RPMI8226 (cell line): ENCODE measurements at places on chromosomes 4 and X.

DNA sequence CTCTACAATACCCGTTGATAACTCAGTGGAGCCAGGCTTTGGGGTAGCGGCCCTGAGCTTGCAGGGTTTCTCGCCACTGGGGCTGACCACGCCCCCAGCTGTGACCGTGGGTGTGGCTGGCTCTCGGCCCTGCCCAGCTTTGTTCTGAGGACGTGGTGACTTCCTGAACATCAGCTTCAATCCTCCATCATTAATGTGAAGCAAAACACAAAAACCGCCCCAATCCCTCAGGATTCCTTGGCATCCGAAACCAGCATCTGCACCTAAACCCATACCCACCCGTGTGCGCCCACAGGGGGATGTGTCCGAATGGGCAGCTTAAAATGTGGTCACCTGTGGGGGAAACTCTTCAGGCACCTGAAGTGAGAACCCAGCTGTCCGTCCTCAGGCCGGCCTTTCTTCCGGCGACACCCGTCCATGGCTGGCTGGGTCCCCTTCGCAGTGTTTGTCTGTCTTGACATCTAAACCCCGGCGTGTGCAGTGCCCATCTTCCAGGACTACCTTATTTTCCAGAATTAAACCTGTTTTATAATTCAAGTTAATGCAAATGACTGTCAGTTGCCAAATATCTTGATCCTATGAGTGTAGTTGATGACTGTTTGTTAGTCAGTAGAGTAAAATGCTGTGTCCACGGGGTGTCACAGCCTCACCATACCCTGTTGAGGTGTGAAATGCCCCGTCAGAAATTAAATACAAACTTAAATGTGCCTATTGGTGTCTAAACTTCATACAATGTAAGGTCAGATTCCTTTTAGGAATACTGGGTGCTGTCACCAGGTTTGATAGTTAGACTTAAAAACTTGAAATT lies 27.3 kb downstream of the NELFA start:
- DNase-seq: no peak

DNA sequence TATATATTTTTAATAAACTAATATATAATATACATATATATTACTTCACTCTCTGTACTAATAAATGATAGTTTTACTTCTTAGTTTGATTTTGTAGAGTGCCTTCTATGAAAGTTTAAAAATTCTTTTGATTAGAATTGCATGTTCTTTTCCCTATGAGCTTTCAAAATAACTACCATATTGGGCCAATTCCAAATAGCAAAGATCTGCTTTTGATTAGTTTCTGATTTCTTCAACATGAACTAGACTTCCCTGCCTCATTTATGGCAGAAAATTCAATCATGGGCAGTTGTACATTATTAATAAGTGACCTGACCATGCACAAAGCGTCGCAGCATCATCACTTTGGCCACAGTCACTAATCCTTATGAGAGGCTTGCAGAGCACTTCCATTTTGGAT lies 48.9 kb upstream of the TEX13A start:
- DNase-seq: no peak

DNA sequence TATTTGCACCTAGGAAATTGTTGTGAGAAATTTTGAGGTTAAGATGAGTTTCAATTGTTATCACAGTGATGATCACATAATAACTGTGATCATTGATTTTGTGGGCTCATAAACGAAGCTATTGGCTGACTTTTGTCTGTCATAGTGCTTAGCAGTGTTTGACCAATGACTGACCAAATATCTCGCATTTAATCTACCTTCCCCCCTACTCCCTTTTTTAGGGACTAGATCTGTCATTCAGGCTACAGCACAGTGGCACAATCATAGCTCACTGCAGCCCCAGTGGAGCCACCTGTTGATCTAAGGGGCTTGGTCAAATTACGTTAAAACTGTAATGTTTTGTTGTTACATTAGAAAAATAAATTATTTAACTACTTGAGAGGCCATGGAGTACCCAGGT lies 1.5 kb downstream of the FUNDC2 start:
- peak; percentile 15 for DNase-seq

- no peak for DNase-seq
Measured at GRCh38 chr4:168844353-168845049, 165.6 kb downstream of the CBR4 start.

DNA sequence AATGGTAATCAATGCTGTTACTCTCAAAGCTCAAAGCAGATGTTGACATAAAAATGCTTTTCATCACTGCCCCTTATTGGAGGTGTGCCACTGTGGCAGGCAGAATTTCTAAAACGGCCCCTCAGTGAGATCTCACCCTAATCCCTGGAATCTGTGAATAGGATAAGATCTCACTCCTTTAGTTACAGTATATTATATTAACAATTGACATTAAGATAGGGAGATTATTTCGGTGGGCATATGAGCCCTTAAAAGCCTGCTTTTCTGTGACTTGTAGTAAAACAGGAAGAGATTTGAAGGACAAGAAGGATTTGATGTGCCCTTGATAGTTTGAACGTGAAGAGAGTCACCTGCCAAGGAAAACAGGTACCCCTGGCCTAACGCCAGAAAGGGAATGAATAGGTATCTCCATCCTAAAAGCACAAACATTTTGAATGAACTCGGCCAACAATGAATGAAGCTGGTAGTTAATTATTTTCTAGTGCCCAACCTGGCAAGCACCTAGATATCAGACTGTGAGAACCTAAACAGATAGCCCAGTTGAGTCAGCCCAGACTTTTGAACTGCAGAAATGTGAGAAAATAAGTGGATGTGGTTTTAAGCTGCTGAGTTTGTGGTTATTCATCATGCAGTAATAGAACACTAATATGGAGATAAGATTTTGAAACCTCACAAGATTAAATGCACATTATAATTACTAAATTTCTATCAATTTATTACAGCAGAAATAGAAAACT lies 881.6 kb downstream of the PCDH18 start:
- DNase-seq: no peak

GRCh38 chr4:81804849-81805248 lies 333.1 kb upstream of the RASGEF1B start:
- DNase-seq: no peak

DNA sequence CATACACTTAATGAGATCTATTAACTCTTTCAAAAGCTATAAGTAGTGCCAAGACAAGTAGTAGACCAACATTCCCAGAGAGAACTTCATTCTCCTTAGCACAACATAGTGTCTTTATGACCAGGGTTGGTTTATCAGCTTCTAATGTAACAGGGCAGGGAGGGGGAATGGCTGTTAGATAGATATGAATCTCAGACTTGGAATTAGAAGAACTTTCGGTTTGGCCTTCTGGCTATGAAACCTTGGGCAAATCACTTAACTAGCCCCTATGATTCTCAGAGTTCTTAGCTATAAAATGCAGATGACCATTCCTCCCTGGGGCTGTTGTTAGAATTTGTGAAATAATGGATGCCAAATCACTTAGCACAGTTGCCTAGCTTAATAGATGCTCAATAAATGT lies 132.2 kb downstream of the SLC10A7 start:
- no peak for DNase-seq

- no peak for DNase-seq
Measured at GRCh38 chrX:44400588-44400987, 57.1 kb upstream of the EFHC2 start.

DNA sequence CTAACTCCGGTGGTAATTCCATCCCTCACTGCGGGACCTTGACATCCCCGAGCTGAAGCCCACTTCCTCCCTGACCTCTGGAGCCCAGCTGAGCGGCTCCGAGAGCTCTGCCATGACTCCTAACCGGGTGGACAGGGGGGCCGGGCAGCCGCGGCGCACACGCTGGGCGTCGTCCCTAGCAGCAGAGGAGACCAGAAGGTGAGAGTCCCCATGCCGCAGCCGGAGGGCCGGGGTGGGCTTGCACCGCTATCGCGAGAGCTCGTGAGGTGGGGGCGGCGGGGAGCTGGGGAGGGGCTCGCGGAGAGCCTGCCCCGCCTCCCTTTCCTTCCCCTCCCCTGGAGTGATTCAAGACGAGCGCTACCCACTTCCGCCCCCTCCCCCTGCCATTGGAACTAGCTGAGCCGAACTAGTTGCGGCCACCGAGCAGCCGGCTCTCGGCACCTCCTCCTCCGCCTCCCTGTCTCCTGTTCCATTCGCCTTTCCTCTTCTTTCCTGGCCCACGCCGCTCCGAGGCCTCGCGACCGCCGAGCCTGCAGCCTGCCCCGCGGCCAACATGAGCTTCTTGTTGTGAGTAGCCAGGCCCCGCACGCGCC lies at the start of gene MOB1B:
MOB1B (plus strand) TSS at position 386 of the 593 bp plus-strand sequence; CDS start at position 554, 168 bp downstream.
- DNase-seq: peak; percentile 64

GRCh38 chrX:68901519-68901918 lies 72.7 kb downstream of the EFNB1 start:
- DNase-seq: no peak

DNA sequence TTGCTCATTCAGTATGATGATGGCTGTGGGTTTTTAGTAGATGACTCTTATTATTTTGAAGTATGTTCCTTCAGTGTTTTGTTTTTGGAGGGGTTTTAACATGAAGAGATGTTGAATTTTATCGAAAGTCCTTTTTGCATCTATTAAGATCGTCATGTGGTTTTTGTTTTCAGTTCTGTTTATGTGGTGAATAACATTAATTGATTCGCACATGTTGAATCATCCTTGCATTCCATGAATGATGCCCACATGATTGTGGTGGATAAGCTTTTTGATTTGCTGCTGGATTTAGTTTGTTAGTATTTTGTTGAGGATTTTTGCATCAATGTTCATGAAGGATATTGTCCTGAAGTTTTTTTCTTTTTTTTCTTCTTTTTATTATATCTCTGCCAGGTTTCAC lies 347.4 kb upstream of the EPHA5 start:
- no peak for DNase-seq

- peak; percentile 35 for DNase-seq
Measured at GRCh38 chrX:118802857-118803256, 20.8 kb upstream of the ZCCHC12 start.

DNA sequence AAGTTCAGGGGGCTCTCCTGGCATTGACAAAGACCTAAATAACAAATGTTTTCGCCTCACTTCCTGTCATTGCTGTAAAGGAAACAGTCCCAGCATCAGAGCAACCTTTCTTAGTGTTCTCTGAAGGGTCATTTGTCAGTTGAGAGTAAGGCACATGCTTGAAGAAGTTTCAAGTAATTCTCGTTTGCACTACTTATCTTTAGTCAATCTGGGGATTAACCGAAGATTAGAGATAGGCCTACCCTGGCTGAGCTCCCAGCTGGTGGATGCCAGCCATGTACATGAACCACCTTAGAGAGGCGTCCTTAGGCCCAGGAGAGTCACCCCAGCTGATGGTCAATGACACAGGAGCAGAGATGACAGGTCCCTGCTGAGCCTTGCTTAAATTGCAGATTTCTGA lies 189.9 kb upstream of the PGRMC2 start:
- no peak for DNase-seq

- no peak for DNase-seq
Measured at GRCh38 chr4:117817301-117817700, 217.0 kb upstream of the NDST3 start.

GRCh38 chrX:74613370-74614092 lies 893 bp downstream of the RLIM start:
- DNase-seq: peak; percentile 4

- DNase-seq: no peak
Measured at GRCh38 chr4:6610856-6611430, 29.5 kb upstream of the MRFAP1 start.

DNA sequence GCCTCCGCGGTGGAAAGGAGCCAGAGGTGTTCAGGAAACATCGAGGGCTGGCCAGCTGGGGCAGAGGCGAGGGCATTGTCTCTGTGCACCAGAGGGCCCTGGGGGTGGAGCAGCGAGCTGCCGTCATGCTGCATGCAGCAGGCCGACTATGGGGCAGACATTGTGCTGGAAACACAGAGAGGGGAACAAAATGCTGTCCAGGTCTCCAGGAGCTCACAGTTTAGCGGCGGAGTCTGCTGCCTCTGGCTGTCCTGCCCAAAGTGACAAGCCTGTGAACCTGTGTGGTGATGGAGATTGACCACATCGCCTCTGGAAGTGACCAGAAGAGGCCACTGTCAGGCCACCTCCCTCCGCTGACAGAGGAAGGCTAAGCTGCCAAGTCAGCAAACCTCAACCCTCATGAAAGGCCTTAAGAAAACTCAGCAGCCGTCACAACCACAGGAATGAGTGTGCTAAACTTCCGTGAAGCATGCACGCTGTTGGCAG lies 20.1 kb upstream of the SASH3 start:
- DNase-seq: peak; percentile 77

DNA sequence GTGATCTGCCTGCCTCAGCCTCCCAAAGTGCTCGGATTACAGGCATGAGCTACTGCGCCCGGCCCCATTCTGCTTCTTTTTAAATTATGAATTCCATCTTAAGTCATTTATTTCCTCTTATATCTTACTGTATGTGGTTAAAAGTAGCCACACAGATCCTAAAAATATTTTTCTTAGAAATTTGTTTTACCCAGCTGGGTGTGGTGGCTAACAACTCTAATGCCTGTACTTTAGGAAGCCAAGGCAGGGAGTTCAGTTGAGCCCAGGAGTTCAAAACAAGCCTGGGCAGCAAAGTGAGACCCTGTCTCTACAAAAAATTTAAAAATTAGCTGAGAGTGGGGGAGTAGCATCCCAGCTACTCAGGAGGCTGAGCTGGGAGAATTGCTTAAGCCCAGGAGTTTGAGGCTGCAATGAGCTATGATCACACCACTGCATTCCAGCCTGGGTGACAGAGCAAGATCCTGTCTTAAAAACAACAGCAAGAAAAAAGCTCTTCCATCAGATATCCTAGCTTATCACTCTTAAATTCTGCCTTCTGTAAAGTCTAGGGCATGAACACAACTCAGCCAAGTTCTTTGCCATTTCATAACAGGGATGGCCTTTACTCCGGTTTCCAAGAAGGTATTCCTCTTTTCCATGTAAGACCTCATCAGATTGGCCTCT lies 15.1 kb upstream of the AFF1 start:
- DNase-seq: no peak

DNA sequence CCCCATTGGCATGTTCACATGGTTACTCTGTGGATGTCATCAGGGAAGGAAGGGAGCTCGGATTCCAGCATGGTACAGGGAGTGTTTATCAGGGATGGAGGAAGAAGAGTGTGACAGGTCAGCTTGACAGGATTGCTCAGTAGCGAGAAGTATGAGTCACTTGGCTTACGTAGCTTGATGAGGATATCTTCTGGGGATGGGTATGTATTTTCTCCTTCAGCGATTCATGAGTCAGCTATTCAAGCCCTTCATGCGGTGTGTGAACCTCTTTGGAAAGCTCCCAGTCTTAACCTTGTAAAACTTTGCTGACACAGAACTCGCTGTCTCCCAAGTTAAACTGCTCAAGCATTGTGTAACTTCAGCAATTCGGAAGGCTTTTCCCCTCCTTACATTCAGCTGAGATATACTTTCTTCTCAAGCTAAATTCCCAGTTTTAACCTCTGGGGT lies 275.4 kb downstream of the ARHGAP10 start:
- DNase-seq: no peak
